NCI-H526 (cell line): ENCODE measurements at places on chromosomes 1 and 21.

DNA sequence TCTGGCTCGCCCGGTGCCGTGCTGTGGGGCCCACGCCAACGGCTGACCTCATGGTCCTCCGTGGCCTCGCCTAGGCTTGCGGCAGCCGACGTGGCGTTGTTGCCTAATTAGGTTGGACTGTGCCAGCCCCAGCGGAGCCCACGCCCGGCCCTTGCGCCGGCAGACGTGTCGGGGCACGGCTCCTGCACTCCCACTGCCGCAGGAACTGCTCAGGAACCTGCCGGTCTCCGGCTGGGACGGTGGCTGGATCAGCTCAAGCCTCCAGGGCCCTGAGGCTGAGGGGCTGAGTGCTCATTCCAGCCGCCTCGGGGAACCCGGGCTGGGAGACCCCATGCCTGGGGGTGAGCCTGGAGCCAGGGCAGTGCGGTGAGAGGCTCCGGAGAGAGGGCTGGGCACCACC, 16.1 kb upstream of the PEX10 start:
- no peak for DNase-seq

- no peak for DNase-seq
Observed at GRCh38 chr1:204320382-204320804, 39.3 kb downstream of the PLEKHA6 start.

- no peak for DNase-seq
Observed at GRCh38 chr21:33688353-33688752, 46.1 kb downstream of the ITSN1 start.

- DNase-seq: no peak
Observed at GRCh38 chr1:97577613-97578012, 343.2 kb downstream of the DPYD start.

DNA sequence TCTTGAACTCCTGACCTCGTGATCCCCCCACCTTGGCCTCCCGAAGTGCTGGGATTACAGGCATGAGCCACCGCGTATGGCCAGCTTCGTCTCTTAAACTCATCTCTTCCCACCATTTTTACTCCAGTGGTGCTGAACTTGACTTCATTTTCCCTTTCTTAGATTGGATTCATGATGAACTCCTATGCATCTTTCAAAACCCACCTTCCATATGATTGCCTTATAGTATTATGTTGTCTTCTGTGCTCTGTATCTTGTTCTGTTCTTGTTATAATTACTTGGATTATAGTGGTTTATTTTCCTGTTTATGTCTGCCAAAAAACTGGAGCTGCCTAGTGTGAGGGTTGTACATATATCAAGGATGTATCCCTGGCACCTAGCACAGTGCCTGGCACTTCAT, 110.8 kb upstream of the GADD45A start:
- no peak for DNase-seq

DNA sequence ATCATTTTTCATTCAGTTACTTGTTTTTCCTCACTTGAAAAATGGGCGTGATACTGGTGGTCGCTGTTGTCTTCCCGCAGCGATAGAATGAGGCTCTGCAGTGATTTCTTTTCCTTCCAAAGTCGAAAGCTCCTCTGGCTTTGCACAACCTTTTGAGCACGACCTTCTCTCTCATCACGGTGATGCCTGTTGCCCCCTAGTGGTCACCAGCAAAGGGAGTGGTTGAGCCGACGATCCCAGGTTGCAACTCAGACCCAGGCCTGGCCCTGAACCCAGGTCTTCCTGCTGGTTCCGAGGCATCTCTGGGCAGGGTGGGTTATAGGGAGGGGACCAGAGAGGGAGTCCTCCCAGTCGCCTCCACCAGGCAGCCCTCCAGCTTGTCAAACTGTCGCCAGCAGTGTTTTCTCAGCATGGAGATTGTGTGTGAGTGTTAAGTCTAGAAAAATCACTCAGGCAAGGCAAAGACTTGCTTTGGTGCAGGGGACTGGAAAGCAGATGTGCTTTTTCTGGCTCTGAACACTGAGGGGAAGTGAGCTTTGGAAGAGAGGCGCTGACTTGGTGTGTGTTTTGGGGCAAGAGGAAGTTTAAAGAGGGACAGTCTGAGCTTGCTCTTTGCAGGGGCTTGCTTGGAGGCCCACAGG, 285.3 kb downstream of the CAMTA1 start:
- DNase-seq: peak; percentile 54

GRCh38 chr1:152108882-152109222, 6.4 kb downstream of the TCHH start:
- no peak for DNase-seq

DNA sequence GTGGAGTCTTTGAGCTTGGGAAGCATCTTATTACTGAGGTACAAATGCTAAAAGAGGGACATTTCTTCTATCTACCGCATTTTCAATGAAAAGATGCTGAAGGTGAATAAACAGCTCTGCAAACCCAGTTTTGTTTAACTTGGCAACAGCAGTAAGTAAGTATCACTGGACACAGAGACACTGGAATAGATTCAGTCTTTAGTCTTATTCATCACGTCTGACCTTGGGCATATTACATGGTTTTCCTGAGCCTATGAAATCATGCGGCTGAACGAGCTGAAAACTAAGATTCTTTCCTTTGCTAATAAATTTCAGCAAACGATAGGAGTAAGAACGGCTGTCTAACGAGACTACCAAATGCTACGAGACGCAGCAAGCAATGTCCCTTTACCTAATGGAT, 207.4 kb downstream of the GABPA start:
- DNase-seq: no peak

- DNase-seq: no peak
Observed at GRCh38 chr1:169460191-169460833, 25.4 kb downstream of the SLC19A2 start.

DNA sequence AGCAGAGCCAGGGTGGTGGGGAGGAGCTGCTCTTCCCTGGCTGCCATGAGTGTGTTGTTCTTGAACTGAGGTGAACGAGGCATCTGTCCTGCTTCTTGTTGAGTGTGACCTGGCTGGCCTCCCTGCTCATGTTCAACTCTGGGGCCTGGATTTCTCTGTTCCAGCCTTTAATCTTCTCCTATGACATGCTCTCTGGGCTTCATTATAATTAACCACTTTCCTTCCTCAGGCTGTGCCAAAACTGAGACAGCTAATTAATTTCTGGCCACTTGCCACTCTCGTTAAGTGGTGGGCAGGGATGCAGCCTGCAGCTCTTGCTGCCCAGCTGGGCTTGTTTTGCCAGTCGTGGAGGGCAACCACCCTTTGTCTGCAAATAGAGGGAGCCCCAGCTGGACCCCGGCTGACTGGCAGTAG, 23.3 kb downstream of the OPRD1 start:
- no peak for DNase-seq

- no peak for DNase-seq
Observed at GRCh38 chr1:195941314-195941713, 666.9 kb downstream of the KCNT2 start.
